ENCODE measurements at places on chromosomes 13 and 19.

- no peak for DNase-seq
Observed at GRCh38 chr19:4473763-4474513, 1.8 kb downstream of the HDGFL2 start.

DNA sequence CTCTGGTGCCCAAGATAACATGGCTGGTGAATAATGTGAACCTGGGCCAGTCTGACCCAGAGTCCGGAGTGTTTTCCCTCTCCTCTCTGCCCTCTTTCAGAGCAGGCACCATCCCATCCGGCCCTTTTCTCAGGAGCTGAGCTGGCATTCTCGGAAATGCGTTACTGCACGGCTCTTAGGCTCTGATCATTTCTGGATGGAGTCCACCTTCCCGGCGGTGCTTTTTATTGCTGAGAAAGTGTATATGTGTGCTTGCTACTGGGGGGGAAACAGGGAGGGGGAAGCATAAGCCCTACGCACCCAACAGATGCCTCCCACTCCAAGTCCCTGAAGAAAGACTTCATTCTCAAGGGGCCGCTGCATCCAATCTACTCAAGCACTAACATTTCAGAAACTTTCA is 6.6 kb downstream of the CACNA1A start:
- no peak for DNase-seq

GRCh38 chr19:14428882-14429416 is 4.2 kb upstream of the PKN1 start:
- no peak for DNase-seq

GRCh38 chr13:50200988-50201387 is 185.7 kb downstream of the KCNRG start:
- no peak for DNase-seq

DNA sequence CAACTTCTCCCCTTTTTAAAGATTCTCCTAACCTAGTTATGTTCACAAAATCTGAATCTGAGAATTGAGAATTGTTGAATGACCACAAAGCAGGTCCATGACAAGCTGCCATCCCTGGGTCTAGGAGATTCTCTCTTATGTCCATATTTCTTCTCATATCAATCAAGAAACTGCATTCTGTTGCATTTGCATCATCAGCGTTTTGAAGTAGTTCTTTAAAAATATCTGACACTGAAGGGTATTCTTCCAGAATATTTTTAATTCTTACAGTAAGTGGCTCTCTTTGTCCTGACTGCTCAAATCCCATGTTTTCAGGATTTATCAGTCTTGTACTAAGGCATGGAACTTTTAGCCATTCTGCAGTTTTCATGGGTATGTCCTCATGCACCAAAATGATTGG is 94.3 kb downstream of the SACS start:
- DNase-seq = no peak

DNA sequence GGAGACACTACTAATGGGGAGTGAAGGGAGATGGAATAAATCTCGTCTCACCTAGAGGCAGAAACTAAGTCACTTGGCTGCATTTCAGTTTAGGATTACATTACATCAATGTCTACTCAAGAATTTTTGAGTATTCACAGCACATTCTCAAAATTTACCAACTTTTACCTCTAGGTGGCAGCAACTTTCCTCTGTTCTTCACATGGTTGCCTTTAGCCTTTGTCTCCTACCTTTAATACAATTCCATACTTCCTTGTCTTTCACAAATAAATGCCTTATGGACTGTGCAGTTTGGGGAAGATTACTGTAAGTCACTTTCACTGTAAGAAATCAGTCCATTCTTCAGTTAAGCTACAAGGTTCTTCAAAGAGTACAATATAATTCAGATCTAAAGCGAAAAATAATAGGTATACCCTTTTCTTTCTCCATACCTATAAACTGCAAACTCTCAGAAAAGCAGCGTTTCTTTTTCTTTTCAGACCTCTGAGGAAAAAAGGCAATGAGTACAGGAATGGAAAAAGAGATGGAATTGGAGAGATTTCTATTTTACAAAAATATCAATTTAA is 379.4 kb downstream of the KLF12 start:
- no peak for DNase-seq

DNA sequence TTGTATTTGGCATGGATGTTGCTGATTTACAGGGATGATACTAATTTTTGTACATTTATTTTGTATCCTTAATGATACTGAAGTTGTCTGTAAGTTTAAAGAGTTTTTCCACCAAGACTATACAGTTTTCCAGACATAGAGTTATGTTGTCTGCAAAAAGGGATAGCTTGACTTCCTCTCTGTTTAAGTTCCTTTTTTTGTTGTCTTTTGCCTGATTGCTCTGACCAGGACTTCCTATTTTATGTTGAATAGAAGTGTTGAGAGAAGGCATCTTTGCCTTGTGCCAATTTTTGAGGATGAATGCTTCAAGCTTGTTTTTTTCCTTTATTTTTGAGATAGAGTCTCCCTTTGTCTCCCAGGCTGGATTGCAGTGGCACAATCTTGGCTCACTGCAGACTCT is 36.8 kb upstream of the ZNF681 start:
- no peak for DNase-seq

GRCh38 chr13:23175920-23176319 is 4.9 kb upstream of the SGCG start:
- no peak for DNase-seq

GRCh38 chr13:85567909-85568308 is 231.3 kb downstream of the SLITRK6 start:
- no peak for DNase-seq

GRCh38 chr13:107457686-107458085 is 757.6 kb downstream of the LIG4 start:
- peak; percentile 51 for DNase-seq

DNA sequence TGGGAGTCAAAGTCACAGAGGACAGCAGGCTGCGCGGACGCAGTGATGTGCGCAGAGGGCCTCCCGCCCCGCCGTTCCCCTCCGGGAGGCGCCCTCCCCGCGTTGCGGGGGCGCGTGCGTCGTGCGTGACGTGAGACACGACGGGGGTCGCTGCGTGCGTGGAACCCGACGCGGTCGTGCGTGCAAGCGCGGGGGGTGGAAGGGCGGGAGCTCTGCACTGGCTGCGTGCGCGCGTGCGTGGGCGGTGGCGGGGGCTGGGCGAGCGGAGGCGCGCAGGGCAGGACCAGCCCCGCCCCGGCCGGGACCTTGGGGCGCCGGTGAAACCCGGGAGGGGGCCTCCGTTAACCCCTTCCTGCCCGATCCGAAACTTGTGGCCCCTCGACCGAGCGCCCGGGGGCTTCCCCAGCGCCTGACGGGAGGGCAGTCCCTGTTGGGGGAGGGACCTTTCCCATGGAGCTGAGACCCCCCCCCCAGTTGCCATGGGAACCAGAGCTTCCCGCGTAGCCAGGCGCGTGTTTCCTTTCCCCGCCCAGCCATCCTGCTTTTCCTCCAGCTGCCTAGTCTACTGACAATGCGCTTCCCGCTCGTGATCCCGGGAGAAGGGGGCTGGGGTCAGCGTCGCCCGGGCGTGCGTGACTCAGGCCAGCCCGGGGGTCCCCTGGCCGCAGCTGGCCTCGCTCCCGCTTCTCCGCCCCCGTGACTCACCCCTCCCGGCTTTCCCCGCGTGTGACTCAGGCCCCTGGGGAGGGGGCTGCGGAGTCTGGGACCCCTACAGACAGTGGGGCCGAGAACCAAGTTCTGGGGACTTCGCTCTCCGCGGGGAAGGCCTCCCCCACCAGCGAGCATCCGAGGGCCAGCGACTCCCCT is 7.3 kb upstream of the HOOK2 start:
- DNase-seq = peak; percentile 26

DNA sequence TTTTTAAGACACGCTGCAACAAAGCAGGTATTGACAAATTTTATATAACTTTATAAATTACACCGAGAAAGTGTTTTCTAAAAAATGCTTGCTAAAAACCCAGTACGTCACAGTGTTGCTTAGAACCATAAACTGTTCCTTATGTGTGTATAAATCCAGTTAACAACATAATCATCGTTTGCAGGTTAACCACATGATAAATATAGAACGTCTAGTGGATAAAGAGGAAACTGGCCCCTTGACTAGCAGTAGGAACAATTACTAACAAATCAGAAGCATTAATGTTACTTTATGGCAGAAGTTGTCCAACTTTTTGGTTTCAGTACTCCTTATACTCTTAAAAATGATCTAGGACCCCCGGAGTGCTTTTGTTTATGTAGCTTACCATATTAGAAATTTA is 1.2 kb downstream of the BRCA2 start:
- DNase-seq = no peak

- no peak for DNase-seq
Observed at GRCh38 chr19:370641-371330, 26.2 kb upstream of the MIER2 start.

- DNase-seq = no peak
Observed at GRCh38 chr13:71906448-71906847, 39.4 kb upstream of the DACH1 start.

GRCh38 chr13:98772794-98773452 is 20.5 kb upstream of the SLC15A1 start:
- no peak for DNase-seq

DNA sequence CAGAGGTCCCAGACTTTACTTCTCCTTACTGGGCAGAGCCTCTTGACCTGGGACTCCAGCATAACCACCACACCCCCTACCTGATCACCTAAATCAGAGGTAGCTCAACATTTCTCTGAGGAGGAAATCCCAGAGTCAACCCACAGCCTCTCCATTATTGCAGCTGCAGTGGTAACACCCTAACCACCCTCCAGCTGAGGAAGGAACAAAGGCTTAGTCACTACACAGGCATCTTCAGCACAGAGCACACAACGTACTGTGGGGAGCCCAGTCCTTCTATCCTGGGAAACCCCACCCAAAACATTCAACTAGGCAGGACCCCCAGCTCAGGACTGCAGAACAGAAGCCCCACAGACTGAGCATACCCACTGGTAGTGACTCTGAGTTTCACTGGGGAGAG is 824.7 kb upstream of the SLITRK5 start:
- no peak for DNase-seq

- DNase-seq = no peak
Observed at GRCh38 chr19:13762635-13763235, 1.6 kb upstream of the MRI1 start.

DNA sequence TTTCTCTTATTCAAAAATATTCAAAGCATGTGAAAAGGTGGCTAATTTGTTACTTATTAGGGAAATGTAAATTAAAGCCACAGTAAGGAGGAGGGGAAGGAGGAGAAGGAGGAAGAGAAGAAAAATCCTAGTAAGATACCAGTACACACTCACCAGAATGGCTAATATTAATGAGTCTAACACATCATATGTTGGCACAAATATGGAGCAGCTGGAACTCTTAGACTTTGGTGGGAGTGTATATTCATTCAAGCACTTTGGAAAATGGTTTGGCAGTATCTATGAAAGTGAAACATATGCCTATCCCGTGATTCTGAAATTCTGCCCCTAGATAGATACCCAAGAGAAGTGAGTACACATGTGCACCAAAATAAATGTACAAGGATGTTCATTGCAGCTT is 38.1 kb upstream of the RGCC start:
- DNase-seq = no peak

- no peak for DNase-seq
Observed at GRCh38 chr13:21696865-21697448, 26.1 kb downstream of the FGF9 start.

- DNase-seq = peak; percentile 5
Observed at GRCh38 chr13:92175330-92175729, 776.9 kb downstream of the GPC5 start.

DNA sequence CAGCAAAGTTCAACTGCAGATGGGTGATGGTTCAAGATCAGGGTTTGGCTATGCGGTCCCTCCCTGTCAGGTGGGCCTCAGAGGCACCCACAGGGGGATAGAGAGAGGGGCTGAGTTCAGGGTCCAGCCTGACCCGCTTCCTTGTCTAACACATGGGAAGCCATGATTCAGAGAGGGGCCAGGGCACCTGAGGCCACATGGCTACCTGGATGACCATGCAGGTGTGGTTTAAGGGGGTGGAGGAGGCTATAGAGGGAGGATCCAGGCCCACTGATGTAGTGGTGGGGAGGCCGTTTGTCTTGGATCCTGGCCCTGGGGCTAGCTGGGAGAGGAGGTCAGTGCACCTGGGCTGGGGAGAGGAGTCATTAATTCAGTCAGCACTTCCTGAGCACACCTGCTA is 56.7 kb downstream of the ZNF536 start:
- DNase-seq = no peak

- DNase-seq = no peak
Observed at GRCh38 chr13:103908911-103909310, 842.7 kb upstream of the SLC10A2 start.

- DNase-seq = no peak
Observed at GRCh38 chr13:37412241-37412921, 186.2 kb downstream of the POSTN start.

DNA sequence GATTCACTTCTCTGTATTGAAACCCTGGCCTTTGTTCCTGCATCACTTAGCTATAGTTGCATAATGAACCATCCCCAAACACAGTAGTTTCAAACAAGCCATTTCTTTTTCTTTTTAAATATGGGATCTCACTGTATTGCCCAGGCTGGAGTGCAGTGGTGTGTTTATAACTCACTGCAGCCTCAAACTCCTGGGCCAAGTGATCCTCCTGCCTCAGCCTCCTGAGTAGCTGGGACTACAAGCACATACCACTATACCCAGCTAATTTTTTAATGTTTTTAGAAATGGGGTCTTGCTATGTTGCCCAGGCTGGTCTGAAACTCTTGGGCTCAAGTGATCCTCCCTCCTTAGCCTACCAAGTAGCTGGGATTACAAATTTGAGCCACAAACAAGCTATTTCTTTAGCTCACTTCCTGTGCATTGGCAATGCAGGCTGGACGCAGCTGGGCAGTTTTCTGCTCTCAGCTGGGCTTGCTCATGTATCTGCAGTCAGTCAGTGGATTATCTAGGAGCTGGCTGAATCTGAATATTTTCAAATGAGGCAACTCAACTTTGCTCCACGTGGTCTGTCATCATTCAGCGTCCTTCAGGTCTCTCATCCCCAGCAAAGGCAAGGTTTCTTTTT is 49.5 kb upstream of the SIN3B start:
- DNase-seq = no peak

Measured in NCI-H2081 treated with DMSO at 0.1 percent for 48 hours (cell line).